Neural crest cell (in vitro differentiated cells): ENCODE measurements at places on chromosomes 6 and 20.
A peak's percentile ranks its signal among the peaks of the same experiment; 100 is the strongest.

GRCh38 chr6:28224131-28225055 lies 682 bp upstream of the ZSCAN9 start:
- H3K27me3 ChIP-seq, result peaks cover 47% of the 10 kb centered on the region
- no peak for DNase-seq
- peaks cover 18% of the 10 kb centered on the region for H3K4me1 ChIP-seq
- no peak overlapping the region for H3K27ac ChIP-seq
- peaks cover 17% of the 10 kb centered on the region for H3K36me3 ChIP-seq

DNA sequence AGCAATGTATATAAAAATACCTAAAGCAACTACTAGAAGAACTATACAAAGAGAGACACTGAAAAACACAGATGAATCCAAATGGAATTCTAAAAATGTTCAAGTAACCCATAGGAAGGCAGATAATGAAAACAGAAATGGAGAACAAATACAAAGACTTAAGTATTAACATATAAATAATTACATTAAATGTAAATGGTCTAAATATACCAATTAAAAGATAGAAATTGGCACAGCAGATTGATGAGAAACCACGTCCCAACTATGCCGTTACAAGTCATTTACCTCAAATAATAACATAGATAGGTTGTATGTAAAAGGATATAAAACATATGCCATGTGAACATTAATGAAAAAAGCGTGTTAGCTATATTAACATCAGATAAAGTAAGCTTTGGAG lies 40.1 kb downstream of the CEP85L start:
- H3K27ac ChIP-seq, result no peak overlapping the region
- H3K4me1 ChIP-seq, result no peaks in the 10 kb centered on the region
- no peaks in the 10 kb centered on the region for H3K27me3 ChIP-seq
- DNase-seq, result no peak
- peaks cover 26% of the 10 kb centered on the region for H3K36me3 ChIP-seq
- no peak overlapping the region for H3K4me3 ChIP-seq

GRCh38 chr6:108988765-108989164 lies 105.9 kb downstream of the SESN1 start:
- H3K36me3 ChIP-seq, result peaks cover 14% of the 10 kb centered on the region
- H3K27me3 ChIP-seq, result no peaks in the 10 kb centered on the region
- no peak overlapping the region for H3K27ac ChIP-seq
- no peak overlapping the region for H3K4me3 ChIP-seq
- no peaks in the 10 kb centered on the region for H3K4me1 ChIP-seq

- H3K4me3 ChIP-seq, result peak overlapping the region; percentile 93
- no peaks in the 10 kb centered on the region for H3K36me3 ChIP-seq
- peak; percentile 62 for DNase-seq
These were observed 614 bp upstream of the TMEM242 start for GRCh38 chr6:157323966-157324300.

GRCh38 chr6:159178847-159179246 lies 9.6 kb downstream of the FNDC1 start:
- peaks cover 3% of the 10 kb centered on the region for H3K4me1 ChIP-seq
- no peak overlapping the region for H3K4me3 ChIP-seq
- H3K27ac ChIP-seq, result no peak overlapping the region
- no peak for DNase-seq
- no peaks in the 10 kb centered on the region for H3K36me3 ChIP-seq

- H3K4me1 ChIP-seq, result peaks cover 9% of the 10 kb centered on the region
- H3K27me3 ChIP-seq, result no peaks in the 10 kb centered on the region
- peaks cover 12% of the 10 kb centered on the region for H3K36me3 ChIP-seq
- no peak for DNase-seq
- H3K27ac ChIP-seq, result no peak overlapping the region
- no peak overlapping the region for H3K4me3 ChIP-seq
These were observed 3.8 kb upstream of the RANBP9 start for GRCh38 chr6:13715444-13715883.

GRCh38 chr6:17525637-17526036 lies 74.5 kb upstream of the FAM8A1 start:
- no peak overlapping the region for H3K27ac ChIP-seq
- no peaks in the 10 kb centered on the region for H3K4me1 ChIP-seq
- H3K27me3 ChIP-seq, result no peaks in the 10 kb centered on the region
- peaks cover 14% of the 10 kb centered on the region for H3K36me3 ChIP-seq

GRCh38 chr20:19260412-19261090 lies 48.1 kb downstream of the SLC24A3 start:
- DNase-seq, result no peak
- no peak overlapping the region for H3K4me3 ChIP-seq
- no peaks in the 10 kb centered on the region for H3K36me3 ChIP-seq
- no peak overlapping the region for H3K27ac ChIP-seq
- H3K4me1 ChIP-seq, result peaks cover 14% of the 10 kb centered on the region

- DNase-seq, result no peak
- H3K36me3 ChIP-seq, result peaks cover 6% of the 10 kb centered on the region
- no peak overlapping the region for H3K27ac ChIP-seq
- H3K4me3 ChIP-seq, result no peak overlapping the region
These were observed 174.5 kb downstream of the WDR27 start for GRCh38 chr6:169527306-169527705.

DNA sequence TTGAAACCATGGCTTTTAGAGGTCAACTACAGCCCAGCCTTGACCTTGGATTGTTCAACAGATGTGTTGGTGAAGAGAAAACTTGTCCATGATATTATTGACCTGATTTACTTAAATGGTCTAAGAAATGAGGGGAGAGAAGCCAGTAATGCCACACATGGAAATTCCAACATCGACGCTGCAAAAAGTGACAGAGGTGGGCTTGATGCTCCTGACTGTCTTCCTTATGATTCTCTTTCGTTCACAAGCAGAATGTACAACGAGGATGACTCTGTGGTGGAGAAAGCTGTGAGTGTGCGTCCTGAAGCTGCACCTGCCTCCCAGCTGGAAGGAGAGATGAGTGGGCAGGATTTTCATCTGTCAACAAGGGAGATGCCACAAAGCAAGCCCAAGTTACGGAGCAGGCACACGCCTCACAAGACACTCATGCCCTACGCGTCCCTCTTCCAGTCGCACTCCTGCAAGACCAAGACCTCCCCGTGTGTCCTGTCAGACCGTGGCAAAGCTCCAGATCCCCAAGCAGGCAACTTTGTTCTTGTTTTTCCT lies 16.2 kb downstream of the TTLL2 start:
- H3K4me3 ChIP-seq, result no peak overlapping the region
- no peaks in the 10 kb centered on the region for H3K4me1 ChIP-seq
- no peak for DNase-seq
- no peaks in the 10 kb centered on the region for H3K36me3 ChIP-seq
- H3K27me3 ChIP-seq, result peaks cover 14% of the 10 kb centered on the region
- no peak overlapping the region for H3K27ac ChIP-seq

DNA sequence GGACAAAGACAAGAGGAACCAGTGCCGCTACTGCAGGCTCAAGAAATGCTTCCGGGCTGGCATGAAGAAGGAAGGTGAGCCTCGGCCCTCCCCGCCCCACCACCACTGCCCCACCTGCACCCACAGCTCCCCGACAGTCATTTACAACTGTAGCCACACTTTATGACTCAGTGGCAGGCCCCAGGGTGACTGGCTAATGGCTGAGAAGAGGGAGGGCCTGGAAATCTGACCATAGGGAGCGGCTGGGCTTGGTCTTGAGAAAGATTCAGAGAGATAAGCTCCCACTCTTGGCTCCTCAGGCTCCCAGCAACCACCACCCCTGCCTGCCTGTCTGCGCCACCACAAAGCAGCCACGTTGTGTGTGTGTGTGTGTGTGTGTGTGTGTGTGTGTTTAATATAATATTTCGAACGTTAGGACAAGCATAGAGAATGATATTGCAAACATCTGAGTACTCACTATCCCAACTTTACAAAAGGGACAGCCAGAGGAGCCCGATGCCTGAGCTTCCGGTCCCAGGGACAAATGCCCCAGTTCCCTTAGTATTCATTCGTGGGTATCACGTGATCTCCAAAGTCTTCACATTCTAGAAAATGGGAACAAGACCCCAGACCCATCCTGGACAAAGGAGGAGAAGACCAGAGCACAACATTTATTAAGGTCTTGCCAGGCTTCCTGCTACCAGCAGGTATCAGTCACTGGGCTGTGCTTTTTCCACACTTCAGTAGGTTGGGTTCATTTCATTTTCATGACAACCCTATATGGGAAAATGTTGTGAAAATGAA lies 52.1 kb downstream of the HNF4A start:
- no peaks in the 10 kb centered on the region for H3K27me3 ChIP-seq
- no peak overlapping the region for H3K4me3 ChIP-seq
- DNase-seq, result no peak
- no peaks in the 10 kb centered on the region for H3K36me3 ChIP-seq
- H3K27ac ChIP-seq, result peak overlapping the region; percentile 62

DNA sequence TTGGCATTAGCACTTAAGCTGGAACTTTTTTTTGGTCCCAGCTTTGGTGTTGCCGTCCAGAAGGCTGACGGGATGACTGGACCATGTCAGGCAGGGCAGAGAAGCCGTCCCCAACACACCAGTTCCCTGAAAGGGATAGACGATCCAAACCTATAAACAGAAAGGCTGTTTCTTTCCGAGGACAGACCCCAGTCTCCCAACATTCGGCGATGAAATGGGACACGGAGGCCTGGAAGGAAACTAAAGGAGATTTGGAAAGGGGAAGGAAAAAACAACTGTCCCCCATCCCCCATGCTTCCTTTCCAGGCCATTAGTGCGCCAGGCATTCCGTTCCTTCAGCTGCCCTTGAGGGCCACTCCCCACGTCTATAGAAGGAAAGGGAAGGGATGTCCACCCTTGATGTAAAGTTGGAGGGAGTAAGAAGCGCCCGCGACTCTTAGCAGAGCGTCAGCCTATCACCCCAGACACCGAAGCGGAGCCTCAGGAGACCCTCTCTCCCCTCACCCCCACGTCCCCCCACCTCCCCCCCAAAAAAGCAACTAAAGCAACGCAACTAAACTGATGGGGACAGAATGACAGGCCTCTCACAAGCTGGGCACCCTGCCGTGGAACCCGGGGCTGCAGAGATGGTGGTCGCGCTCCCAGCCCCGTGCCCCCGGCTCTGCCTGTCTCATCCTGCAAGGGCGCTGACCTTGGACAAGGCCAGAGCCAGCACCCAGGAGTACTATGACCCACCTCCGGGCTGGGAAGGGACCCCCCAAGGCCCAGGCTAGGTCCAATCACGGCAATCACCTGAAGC lies 638 bp downstream of the BLCAP start:
- peaks cover 46% of the 10 kb centered on the region for H3K4me1 ChIP-seq
- H3K27ac ChIP-seq, result peak overlapping the region; percentile 54
- peaks cover 5% of the 10 kb centered on the region for H3K27me3 ChIP-seq
- no peak for DNase-seq
- peaks cover 7% of the 10 kb centered on the region for H3K36me3 ChIP-seq

DNA sequence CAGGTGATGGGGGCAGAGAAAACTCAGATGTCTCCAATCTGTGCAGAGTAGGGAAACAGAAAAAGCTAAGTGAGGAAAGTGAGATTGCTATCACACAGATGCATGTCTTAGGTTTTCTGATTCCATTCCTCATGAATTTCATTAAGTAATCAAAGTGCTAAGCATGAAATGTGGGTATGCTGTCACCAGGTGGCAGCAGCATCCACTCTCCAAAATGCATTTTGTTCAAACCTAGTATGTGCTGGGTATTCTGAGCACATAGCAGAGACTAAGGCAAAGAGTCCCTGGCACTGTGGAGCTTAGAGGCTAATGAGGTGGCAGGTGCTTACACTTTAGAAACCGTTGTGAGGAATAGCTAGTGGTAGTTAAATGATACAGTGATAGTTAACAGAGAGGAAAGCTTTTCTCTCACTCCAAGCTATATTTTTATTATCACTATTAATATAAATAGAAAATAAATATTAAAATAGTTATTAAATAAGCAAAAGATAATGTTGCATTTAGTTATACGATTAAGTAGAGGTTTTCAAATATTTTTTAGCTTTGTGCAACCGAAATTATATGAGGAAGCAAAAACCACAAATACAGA lies 179.5 kb downstream of the CDH26 start:
- H3K36me3 ChIP-seq, result no peaks in the 10 kb centered on the region
- no peaks in the 10 kb centered on the region for H3K4me1 ChIP-seq
- no peak overlapping the region for H3K4me3 ChIP-seq

- peaks cover 23% of the 10 kb centered on the region for H3K4me1 ChIP-seq
- H3K36me3 ChIP-seq, result no peaks in the 10 kb centered on the region
- peak overlapping the region; percentile 93 for H3K4me3 ChIP-seq
- no peak overlapping the region for H3K27ac ChIP-seq
- H3K27me3 ChIP-seq, result peaks cover 95% of the 10 kb centered on the region
These were observed 180.0 kb downstream of the TBXT start for GRCh38 chr6:165987483-165988301.

DNA sequence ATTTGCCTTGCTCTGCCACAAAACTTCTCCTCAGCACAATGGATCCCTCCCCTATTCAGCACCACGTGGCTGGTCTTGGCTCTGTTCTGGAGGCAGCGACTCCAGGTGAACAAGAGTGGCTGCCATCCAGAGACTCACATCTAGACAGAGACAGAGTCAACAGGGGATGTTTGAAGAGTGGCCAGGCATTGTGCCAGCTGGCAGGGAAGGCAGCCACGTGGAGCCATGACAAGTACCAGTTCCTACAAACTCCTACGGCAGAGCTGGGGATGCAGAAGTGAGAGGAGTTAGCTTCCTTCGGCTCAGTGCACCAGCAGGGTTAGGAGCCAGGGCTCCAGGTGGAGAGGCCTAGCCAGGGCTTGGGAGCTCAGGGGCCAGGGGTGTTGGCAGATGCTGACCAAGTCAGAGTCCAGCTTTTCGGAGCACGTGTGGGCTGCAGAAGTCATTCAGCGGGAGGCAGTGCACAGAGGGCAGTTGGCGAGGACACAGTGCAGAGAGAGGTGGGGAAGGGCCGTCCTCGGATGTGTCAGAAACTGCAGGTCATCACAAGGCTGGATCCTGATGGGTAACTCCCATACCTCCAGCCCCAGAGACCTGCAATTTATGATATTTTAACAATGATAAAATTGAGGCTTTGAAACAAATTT lies 171.7 kb upstream of the PDE10A start:
- H3K4me3 ChIP-seq, result no peak overlapping the region
- peaks cover 3% of the 10 kb centered on the region for H3K36me3 ChIP-seq
- no peak overlapping the region for H3K27ac ChIP-seq
- DNase-seq, result no peak
- peaks cover 16% of the 10 kb centered on the region for H3K4me1 ChIP-seq
- H3K27me3 ChIP-seq, result peaks cover 2% of the 10 kb centered on the region

- peak overlapping the region; percentile 29 for H3K4me3 ChIP-seq
- no peaks in the 10 kb centered on the region for H3K36me3 ChIP-seq
- H3K27me3 ChIP-seq, result no peaks in the 10 kb centered on the region
- peak; percentile 9 for DNase-seq
- H3K4me1 ChIP-seq, result peaks cover 49% of the 10 kb centered on the region
- H3K27ac ChIP-seq, result peak overlapping the region; percentile 79
These were observed 67.7 kb downstream of the RPP40 start for GRCh38 chr6:4935975-4936680.

- H3K27me3 ChIP-seq, result no peaks in the 10 kb centered on the region
- H3K4me1 ChIP-seq, result peaks cover 6% of the 10 kb centered on the region
- H3K4me3 ChIP-seq, result no peak overlapping the region
These were observed 5.1 kb downstream of the BLOC1S5 start for GRCh38 chr6:8059129-8059528.

DNA sequence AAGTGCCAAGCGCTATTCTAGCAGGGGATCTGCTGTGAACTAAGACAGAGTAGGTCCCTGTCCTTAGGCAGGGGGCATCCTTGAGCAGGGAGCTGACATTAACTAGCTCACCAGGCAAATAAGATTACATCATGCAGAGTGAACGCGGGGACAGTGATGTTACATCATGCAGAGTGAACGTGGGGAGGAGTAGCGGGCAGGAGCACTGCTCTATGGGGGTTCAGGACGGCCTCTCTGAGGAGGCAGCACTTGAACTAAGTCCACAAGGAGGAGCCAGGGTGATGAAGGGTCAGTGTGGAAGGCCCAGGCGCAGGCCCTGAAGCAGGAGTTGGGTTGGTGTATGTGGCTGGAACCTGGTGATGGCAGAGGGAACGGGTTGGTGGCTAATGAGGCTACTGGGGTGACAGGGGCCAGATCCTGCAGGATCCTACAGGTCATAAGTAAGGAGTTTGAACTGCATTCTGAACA lies 38.7 kb downstream of the KAT14 start:
- no peaks in the 10 kb centered on the region for H3K27me3 ChIP-seq
- no peak for DNase-seq
- no peak overlapping the region for H3K4me3 ChIP-seq
- H3K36me3 ChIP-seq, result peaks cover 38% of the 10 kb centered on the region
- peaks cover 4% of the 10 kb centered on the region for H3K4me1 ChIP-seq
